HL-60 (cell line): ENCODE measurements at places on chromosomes 6 and 20.

DNA sequence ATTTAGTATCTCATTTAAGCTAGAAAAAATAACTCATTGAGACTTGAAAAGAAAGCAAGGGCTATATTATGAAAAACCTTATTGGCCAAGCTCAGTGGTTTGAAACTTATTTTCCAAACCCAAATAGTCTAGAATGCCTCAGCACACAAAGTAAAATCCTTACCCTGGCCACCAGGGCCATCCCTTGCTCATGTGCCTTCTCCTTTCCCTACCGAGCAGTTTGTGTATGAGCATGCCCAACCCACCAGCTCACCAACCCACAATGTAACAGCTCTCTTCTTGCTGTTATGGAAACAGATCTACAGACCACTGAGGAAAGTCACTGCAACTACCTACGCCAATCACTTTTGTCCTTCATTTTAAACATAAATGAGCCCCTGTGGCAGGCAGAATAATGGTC is 79.6 kb upstream of the CARMIL1 start:
- DNase-seq = no peak

DNA sequence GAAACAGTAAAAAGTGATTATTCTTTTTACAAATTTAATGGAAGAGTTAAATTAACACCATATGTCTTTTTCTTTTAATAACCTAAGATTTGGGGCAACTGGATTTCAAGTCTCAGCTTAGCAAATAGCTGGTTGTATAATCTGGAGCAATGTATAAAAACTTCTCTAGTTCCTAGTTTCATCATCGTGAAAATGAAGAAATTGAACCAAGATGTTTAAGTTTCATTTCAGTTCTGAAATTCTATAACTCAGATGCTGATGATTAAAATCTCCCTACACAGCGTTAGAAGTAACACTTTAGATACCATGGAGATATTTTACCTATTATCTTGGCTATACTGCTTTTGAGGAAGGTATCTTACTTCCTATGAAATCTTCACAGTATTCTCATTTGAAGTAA is 252.0 kb downstream of the KIF16B start:
- no peak for DNase-seq

- no peak for DNase-seq
Observed at GRCh38 chr20:31695849-31696804, 26.5 kb downstream of the BCL2L1 start.

GRCh38 chr20:10673176-10673841 is 490 bp downstream of the JAG1 start:
- DNase-seq = no peak

- no peak for DNase-seq
Observed at GRCh38 chr20:8128291-8129060, 3.6 kb upstream of the PLCB1 start.

GRCh38 chr6:150403458-150404246 is 34.8 kb downstream of the IYD start:
- DNase-seq = no peak

DNA sequence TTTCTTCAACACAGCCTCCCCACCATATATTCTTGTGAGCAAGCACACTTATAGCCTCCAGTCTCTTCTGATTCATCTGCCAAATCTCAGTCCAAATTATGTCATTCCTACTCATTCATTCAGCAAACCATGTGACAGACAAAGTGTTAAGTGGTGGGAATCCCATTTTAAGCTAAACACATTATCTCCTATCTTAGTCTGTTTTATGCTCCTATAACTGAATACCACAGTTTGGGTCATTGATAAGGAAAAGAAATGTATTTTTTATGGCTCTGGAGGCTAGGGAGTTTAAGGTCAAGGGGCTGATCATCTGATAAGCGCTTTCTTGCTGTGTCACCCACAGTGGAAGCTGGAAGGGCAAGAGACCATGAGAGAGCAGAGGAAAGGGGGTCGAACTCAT is 23.9 kb upstream of the SMIM13 start:
- no peak for DNase-seq

DNA sequence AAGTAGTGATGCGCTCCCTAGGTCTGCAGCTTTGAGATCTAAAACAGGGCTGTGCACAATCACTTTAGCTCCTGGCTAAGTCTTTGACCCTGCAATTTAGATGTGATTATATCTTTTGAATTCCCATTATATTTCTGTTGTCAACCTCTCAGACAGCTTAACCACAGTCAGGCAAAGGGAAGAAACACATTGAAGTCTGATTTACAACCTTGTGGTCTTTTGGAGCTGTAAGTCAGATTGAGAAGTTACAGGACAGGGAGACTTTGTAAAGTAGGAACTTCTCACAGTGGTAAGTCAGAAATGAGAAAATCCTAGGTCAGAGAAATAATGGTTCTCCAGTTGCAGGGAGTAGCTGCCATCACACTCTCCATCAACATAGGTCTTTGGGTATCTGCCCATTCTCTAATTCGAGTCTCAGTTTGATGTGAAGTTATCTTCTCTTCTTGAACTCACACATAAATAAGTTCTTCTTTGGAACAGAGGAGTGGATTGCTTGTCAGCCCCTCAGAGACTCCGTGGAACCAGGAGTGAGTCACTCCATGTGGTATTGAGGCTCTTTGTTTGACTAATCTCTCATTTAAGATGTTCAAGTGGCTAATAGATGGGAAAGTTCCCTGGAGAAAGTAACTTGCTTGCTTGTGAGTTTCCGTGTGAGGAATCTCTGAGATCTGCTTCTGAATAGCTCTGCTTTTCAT is 35.0 kb upstream of the SGK1 start:
- DNase-seq = no peak

DNA sequence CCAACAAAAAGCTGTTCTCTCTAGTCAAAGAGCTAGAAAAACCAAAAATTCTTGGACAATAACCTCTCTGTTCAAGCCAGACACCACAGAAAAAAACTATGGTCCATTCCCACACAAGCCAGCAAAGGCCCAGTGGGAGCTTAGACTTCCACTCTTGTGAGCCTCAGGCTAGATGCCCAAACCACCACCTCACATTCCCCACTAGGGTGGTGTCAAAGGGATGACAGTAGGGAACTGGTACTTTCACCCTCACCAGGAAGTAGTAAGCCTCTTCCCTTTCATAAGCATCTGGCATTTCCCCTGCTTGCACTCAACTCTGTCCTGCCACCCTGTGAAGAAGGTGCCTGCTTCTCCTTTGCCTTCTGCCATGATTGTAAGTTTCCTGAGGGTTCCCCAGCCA is 58.4 kb upstream of the RNF217 start:
- no peak for DNase-seq
